ENCODE measurements at places on chromosomes 6 and 20. TPM values are rescaled to one million over a fixed set of nuclear protein-coding genes. Genes with fewer than 3 reads are reported as not detected.
A peak's percentile ranks its signal among the peaks of the same experiment; 100 is the strongest.

GRCh38 chr6:32752580-32752979 is 10.8 kb downstream of the HLA-DQB2 start:
- DNase-seq = no peak

GRCh38 chr6:163841326-163841725 is 426.8 kb downstream of the QKI start:
- no peak for DNase-seq

DNA sequence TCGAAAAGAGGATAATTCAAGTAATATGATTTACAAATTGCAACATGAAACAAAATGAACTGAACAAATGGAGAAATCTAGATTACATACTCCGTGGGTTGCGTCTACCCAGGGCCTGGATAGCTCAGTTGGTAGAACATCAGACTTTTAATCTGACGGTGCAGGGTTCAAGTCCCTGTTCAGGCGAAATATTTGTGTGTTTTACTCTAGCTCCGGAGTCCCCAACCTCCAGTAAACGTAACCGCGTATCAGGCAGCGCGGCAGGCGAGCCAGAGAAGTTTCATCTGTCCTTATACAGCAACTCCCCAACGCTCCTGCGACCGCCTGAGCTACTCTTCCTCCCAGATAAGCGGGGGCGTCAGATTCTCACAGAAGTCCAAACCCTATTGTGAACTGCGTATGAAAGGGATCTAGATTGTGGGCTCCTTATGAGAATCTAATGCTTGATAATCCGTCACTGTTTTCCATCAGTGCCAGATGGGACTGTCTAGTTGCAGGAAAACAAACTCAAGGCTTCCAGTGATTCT is 176.1 kb downstream of the TRIM27 start:
- DNase-seq = no peak

- DNase-seq = no peak
These were observed 41.5 kb upstream of the KCNQ5 start for GRCh38 chr6:72580281-72580940.

- no peak for DNase-seq
These were observed 32.7 kb downstream of the OGFRL1 start for GRCh38 chr6:71321314-71321713.

- no peak for DNase-seq
These were observed 6.8 kb downstream of the NFATC2 start for GRCh38 chr20:51535674-51536073.

DNA sequence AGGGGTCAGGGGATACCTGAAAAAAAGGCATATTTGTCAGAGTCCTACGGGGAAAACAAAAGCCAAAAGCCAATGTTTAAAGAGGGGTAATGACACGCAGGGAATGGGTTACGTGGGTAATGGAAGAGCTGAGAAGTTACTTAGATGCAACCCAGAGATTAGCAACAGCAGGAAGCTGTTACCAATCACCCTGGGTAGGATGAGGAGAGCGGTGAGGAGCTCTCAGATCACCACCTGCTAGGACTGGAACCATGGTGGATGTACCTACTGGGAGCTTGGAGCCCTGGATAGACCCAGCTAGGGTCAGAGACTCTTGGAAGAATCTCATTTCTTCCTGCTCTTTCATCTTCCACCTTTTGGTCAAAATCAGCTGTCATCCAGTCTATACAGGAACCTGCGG is 51.2 kb upstream of the RNF24 start:
- no peak for DNase-seq

DNA sequence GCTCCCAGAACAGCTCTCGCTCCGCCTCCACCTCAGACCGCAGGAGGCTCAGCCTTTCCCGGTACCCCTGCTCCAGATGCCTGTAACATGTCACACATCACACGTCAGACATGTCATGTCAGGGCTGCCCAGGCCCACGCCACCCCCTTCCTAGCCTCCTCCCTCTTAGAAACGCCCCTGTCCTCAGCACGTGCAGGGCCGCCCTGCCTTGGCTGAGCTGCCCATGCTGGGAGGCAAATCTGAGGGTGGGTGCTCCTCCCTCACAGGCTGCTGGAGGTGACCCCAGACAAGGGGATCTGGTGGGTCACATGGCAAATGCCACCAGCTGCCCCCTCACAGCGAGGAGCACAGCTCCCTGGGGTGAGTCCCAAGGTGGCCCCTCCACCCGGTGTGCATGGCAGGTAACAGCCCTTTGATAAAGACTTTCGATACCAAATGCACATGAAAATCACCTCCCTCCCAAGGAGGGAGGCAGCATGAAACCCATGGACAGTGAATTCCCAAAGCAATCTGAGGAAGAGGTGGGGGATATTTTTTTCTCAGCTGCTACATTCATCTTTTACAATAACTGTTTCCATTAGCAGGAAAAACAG is 84.1 kb downstream of the GINS1 start:
- no peak for DNase-seq

DNA sequence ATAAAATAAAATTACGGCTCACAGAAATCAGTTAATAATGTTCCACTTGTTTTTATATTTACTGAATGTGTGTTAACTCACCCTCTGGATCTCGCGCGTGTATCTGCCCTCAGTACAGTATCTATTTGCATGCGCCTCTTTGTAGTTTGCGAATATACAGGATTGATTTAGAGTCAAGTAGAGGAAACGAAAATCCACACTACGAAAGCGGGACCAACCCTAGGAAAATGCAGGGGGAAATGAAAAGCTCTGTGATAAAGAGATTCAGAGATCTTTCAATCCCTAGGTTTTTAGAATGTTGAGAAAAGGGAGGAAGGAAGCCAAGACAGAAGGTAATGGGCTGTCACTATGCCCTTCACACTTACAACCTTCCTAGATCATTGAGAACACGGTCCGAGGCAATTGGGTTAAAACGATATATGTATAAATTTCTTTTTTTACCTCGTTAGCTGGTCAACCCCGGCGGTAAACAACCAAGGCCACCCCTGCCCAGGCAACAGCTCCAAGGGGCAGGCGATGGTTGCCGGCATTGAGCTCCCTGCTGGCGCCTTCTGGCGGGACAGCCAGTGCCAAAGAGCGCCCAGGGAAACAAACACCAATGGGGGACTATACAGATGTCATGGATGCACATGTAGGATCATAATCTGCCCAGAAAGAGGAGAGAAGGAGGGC is 792 bp upstream of the FUT9 start:
- no peak for DNase-seq

DNA sequence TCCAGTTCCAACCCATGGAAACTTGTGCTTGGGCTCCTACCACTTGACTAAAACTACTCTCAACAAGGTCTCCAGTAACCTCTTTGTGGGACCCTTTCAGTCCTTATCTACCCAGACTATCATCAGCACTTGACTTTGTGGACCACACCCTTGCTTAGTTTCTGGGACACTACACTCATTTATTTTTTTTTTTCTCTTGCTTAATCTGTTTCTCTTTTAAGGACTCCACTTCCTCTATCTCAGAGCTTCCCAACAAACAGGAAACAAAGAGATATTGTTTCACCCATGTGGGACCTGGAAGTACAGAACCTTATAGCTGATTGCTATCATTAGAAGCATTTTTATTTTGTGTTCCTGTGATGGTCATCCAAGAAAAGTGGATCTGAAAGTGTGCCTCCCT is 28.8 kb upstream of the ME1 start:
- DNase-seq = no peak

DNA sequence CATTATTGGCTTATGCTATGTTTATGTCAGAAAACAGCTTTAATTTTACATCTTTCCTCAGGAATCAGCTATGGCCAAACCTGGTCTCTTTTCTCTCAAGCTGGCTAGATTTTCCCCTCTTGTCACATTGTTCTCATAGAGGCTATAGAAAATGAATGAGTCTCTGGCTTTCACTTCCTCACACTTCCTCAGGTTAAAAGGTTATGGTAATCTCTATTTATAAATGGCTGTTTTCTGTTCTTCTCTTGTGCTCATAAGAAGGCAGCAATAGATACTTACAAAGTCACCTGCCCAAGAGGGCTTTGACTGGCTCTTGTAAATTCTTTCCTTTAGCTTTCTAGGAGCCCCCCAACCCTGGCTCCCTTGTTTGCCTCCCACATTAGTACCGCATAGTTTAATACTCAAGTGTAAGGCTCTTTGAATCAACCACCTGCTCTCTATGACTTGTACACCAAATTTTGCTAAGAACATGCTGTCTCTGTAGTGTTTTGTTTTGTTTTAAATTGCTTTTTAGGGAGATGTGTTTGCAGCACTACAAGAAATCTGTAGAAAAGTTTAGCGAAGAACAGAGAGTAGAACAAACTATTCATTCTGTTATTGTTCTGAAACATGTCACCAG is 897.4 kb upstream of the CITED2 start:
- no peak for DNase-seq

- DNase-seq = no peak
These were observed 194.0 kb downstream of the MYLK4 start for GRCh38 chr6:2556761-2557160.

DNA sequence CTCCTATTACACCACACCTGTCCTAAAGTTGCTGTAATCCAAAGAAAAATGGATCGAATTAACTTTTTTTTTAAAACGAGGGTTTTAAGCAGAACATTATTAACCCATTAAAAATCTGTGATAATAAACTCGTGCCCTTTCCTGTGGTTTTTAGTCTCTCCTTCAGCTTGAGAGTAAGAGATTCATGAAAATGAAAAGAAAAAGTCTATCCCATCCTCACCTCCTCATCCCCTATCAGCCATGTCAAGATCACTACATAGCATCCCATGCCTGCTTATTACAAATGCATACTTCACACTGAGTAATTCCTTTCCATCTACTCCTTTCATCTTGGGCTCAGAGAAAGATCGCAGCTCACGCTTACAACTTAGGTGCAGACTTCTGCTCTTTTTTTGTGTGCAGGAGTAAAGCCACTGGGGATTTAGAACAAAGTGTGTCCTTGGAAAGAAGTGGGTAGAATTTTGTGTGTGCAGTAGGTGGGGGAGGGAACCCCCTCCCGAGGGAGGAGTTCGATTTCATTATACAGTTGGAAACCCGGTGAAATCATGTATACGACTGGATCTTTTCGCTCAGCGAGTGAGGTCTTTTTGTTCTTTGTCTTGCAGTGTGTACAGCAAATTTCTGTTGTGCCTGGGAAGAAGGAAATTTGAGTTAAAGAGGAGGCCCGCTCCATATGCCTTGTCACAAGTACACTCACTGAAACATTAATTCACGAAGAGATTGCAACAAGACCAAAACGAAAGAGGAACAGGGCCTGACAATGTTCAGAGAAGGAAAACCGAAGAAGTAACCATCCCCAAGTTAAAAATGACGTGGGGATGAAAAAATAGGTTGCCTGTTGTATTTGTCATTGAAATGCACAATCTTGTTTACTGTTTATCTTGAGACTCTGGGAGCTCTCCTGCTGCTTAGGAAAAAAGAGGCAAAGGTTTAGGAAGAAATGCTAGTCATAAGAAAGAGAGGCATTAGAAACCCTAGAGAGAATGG is 146.5 kb upstream of the ZNF217 start:
- peak; percentile 14 for DNase-seq

DNA sequence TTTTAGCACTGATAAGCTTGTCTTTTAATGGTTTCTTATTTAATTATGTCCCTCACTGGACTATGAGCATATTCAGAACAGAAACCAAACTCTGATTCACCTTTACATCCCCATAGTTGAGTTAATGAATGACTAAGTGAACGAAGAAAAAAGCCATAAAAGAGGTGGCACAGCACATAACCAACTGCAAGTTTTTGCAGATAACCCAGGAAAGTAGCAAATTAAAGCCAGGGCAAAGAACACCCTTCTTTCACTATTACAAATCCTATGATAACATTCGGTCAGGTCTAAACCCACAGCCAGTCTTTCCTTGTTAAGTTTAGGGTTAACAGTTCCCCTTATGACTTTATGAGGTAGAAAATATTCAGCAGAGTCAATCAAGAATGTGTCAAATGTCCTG is 102.7 kb downstream of the RIN2 start:
- no peak for DNase-seq

- DNase-seq = no peak
These were observed 201.1 kb downstream of the OGFRL1 start for GRCh38 chr6:71489736-71490135.

DNA sequence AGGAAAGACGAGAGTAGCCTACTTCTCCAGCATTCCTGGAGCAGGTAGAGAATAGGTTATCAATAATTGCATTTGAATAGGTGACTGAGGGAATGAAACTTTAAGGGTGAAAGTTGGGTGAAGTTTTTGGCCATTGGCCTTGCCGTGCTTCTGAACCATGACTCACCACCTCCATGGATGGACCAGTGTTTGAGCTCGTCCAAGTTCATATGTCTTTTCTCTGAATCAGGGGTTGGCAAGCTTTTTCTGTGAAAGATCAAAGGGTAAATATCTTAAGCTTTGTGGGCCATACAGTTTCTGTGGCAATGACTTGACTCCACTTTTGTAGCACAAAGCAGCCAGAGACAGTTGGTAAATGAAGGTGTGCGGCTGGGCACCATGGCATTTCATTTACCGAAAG is 31.8 kb downstream of the SNRNP48 start:
- DNase-seq = no peak

- DNase-seq = no peak
These were observed 138.4 kb upstream of the FOXA2 start for GRCh38 chr20:22722811-22723210.

GRCh38 chr6:163282672-163283071 is 131.8 kb upstream of the QKI start:
- DNase-seq = no peak

DNA sequence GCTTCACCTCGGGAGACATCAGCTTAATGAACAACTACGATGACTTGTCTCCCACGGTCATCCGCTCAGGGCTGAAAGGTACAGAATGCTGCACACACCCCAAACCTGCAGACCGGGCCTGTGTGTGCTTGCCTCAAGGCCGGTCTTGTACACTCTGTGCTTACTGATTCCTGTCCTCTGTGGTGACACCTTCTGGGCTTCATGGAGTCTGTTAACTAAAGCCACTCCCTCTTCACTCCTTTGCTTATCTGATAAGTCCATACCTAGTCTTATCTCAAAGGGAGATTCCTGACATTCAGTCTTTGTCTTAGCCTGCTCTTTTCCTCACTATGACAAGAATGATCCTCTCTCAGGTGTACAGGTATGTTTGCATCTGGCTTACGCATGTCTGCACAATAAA is 107.7 kb upstream of the TMEM181 start:
- no peak for DNase-seq

DNA sequence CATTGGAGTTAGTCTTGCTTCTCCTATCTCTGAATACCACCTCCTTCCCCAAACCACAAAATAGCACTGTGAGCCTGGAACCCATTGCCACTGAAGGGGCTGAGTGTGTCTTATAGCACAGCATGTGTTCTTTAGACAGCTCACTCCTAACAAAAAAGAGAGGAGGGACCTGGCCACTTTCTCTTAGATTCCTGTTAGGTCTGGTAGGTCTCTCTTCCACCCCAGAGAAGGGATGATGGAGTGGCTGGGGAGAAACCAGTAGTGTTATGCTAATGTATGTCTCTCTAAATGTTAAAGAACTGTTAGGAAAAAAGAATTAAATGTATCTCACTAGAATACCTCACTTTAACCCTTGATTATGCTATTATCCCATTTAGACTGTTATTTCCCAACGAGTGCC is 340.3 kb downstream of the EPHA7 start:
- no peak for DNase-seq

Gene APCDD1L
- total RNA-seq = not detected

Gene NMBR
- total RNA-seq = not detected

Gene ULBP2
- 0.65 TPM for total RNA-seq

Gene FOXF2
- not detected for total RNA-seq

Gene GRM4
- total RNA-seq = not detected

Gene RPP40
- 15.1 TPM for total RNA-seq

Gene OLIG3
- total RNA-seq = not detected

Gene SRF
- total RNA-seq = 61.9 TPM
